GM12865 (cell line): ENCODE measurements at places on chromosomes 7 and 10.

DNA sequence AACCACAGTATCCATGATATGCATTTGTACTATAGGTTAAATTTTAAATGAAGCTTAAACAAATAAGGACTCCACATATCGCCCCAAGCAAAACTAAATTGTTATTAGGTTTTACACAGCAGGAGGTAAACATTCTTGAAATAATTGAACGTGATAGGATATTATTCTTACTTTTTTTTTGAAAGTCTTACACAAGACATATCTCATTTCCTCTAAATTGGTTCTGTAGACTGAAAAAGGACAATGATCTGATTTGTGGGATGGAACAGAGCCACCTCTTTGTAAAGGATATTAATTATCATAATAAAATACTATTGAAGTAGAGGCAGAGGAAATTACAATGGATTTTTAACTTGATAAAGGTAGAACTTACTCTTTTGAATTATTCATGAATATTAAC is 155.1 kb upstream of the SEMA3D start:
- DNase-seq: no peak

GRCh38 chr7:157335236-157335635 is 1.6 kb upstream of the DNAJB6 start:
- DNase-seq: no peak

DNA sequence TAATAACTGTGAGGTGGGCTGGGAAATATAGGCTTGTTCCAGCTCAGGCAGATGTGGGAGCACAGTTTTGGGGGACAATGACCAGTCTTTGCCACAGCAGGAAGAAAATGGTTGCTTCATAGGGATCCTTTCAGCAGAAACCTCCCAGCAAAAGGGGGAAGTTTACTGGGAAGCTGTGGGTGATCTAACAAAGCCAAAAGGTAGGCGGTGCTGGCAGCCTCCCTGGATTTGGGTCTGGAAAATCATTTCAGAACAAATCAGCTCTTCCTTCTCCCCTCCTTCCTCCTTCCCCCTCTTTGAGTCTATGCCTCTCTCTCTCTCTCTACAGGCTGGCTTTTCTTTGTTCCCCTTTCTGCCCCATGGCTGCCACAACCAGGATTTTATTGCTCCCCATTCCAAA is 16.2 kb downstream of the RPS24 start:
- no peak for DNase-seq

- DNase-seq: no peak
Observed at GRCh38 chr7:98329100-98329790, 47.8 kb downstream of the BRI3 start.

DNA sequence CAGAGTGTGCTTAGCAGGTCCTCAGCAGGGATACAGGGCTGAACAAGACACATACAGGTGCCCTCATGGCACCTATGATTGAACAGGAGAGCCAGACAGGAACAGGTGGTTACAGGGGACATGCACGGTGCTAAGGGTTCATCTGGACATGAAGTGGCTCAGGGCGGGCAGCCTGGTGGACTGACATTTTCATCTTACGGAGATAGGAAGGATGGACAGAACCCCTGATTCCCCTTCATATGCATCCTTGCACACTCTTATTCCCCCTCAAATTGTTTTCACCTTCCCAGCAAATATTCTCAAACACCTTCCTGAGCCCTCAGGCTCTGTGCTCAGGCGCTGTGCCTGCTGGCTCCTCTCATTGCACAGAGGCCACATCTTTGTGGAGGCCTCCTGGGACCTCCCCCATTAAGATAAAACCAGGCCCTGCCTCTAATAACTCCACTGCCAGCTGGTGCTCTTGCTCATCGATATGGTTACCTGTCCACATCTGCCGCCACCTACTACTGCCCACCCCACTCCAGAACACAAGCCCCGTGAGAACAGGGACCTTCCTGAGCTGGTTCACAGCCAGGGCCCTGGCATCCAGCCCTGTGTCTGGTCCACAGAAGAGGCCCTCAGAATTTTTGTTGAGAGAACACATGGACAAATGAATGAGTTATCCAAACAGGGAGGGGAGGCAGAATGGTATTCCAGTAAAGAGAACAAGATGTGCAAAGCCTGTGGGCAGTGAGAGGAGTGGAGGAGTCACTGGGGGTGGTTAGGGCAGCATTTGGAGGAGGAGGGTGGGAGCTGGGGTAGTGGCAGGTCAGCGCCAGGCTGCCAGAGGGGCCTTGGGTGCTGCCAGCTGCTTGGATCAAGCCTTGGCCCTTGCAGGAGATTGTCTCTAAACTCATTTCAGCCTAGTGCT is 68.9 kb upstream of the AQP1 start:
- DNase-seq: no peak

- peak; percentile 64 for DNase-seq
Observed at GRCh38 chr10:110426294-110427181, 71.2 kb upstream of the DUSP5 start.

DNA sequence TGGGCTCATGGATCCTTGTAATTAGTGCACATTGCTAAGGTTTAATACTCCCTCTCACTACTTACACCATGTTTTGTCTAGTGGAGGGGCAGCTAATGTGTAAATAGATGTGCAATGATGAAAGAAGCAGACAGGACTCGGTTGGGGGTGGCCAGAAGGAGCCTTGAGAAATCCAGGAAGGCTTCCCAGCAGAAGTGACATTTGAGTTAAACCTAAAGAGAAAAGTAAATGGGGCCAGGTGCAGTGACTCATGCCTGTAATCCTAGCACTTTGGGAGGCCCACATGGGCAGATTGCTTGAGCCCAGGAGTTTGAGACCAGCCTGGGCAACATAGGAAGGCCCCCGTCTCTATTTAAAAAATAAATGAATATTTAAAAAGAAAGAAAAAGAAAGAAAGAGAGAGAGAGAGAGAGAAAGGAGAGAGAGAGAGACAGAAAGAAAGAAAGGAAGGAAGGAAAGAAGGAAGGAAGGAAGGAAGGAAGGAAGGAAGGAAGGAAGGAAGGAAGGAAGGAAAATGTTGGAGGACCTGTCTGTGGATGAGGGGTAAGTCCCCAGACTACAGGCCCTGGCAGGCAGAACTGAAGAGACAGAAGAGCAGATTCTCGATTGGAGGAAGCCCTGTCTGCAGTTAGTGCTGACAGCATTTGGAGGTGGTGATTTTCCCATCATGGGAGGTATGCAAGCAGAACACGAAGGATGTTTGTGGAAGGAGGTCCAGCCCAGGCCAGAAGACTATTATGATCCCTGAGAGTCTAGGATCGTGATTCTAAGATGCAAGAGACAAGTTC is 3.6 kb downstream of the ELN start:
- DNase-seq: no peak

DNA sequence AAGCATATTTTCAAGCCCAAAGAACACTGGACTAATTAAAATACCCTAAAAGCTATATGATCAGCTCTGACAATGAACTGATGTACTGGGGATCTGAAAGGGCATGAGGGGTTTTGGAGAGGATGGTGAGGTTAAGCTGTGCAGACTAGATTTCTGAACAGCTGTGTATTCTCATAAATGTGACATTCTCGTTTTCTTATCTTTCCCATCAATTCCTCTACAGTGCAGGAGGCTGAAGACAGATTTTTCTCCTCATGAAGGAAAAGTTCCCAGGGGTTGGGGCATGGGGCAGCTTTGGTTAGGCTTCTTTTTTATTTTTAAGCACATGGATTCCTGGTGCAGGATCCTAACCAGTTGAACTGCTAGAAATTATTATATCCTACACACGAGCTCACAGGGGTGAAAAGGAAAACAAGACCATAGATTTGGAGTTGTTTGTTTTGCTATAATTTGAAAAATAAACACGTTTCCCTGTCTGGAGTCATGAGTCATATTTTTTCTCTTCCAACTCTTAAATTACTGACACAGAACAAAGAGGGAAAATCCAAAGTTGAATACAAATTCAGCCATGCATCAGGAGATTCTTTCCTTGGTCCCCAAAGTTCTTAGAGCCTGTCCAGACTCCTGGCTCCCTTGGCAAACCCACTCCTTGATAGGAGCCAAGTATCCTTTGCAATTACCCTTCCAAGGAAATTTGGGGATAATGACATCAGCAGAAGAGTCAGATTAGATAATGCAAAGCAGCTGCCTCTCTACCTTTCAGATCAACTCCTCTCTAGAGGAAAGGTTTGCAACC is 147.7 kb upstream of the NPVF start:
- DNase-seq: no peak

GRCh38 chr7:28706584-28706983 is 251.5 kb downstream of the TRIL start:
- DNase-seq: no peak

DNA sequence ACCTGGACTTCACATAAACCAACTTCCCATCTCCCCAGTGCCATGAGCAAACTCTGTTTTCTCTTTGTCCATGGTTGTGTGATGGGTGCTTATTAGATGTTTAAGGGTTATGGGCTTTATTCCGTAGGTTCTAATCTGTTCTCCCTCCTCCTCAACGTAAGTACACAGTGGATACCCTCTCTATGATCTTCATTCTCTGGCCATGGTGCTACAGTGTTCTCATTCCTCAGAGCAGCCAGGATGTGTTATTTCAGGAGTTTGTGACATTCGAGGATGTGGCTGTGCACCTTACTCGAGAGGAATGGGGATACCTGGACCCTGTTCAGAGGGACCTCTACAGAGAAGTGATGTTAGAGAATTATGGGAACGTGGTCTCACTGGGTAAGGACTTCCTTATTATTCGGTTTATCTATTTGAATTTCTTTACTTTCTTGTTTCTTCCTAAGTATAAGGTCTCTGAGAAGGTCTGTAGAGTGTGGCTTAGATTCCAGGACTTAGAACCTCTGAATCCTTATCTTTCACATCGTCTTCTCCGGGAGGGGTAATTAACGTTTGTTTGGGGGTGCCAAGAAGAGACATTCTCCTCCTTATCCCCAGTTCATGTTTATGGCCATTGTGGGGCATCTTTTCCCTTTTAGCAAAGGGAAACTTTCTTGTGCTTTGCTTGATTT is 3.8 kb downstream of the ZNF655 start:
- no peak for DNase-seq

DNA sequence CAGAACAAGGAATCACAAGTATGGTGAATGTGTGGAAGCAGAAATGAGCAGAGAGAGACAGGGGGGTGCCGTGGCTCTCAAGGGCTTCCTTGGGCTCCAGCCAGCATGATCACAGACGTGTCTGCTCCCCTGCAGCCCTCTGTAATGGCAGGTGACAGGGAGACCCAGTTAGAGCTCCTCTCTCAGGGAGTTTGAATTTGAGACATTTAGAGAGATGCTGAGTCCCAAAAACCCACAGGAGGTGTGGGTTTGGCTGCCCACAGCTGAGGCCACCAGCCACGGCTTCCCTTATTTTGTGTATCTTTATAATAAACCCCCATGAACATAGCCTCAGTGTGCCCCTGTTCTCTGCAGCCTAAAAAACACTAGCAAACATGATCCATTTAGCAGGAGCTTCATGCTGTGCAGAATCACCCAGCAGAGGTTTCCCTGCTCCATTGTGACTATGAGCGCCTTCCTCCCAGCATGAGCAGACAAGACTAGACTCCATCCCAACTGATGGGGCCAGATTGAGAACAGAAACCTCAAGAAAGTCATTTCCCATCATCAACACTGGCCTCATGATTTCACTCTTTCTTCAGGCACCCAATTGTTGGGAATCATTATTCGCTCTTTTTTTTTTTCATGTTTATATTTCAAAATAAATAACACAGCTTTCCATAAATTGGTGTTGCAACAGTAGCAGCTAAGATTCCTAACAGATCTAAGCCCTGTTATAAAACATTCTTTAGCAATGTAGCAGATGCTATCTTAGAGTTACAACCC is 13.4 kb downstream of the NOD1 start:
- DNase-seq: no peak

GRCh38 chr10:100208276-100208675 is 21.1 kb downstream of the CHUK start:
- no peak for DNase-seq

GRCh38 chr7:116499168-116500077 is at the start of gene CAV2:
TSS of gene CAV2 (plus strand) at chr7:116499738. CDS start at chr7:116499782, 44 bp downstream.
- DNase-seq: peak; percentile 25

DNA sequence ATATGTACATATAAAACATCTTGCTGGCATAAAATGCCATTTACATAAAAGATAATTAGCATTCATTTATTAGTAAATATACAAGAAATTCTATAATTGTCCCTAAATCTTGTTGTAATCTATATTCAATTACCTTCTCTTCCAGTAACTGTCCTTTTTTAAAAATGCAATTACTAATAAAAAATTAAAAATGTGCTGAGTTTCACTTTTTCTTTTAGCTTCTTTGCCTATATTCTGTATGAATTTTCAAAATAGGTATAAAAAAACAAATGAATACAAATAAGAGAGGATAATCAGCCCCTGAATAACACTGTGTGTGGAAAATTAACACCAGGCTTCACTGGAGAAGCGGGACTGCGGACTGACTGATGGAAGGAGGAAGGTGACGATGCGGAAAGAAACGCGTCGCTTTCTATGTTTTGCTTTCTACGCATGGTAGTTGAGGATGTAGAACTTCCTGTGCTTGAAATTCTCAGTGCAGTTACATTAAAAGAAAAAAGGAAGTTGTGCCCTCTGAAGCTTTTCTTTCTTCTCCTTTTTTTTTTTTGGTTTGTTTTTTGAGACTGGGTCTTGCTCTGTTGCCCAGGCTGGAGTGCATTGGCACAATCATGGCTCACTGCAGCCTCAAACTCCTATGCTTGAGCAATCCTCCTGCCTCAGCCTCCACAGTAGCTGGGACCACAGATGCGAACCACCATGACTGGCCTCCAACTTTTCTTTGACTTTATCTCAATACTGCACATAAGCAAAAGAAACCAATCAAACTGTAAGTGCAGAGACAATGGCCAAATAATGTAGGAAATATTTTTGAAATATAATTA is 7.4 kb upstream of the ZMYND11 start:
- DNase-seq: peak; percentile 66

DNA sequence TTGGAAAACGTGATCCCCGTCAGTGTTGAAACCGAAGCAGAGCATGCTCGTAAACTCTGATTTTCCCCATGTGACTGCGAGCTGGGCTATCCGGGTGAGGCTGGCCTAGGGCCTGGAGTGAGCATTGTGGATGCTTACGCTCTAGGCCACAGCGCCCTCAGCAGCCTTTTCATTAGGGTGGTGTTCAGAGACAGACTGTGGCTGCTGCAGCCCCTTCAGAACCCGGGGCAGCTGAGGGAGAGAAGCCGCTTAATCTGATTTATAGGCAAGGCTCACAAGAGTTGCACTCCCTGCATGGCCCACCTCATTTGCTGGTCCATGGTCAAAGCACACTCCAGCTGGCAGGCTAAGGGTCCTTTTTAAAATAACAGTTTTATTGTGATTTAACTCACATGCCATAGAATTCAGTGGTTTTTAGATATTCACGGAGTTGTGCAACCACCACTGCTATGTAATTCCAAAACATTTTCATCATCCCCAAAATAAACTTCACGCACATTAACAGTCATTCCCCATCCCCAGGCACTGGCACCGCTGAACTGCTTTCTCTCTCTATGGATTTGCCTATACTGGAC is 72.5 kb downstream of the SYPL1 start:
- no peak for DNase-seq
